NCI-H748 treated with DMSO at 0.1 percent for 48 hours (cell line): ENCODE measurements at places on chromosomes 12 and 14.

GRCh38 chr14:70052990-70053389 is 135.8 kb downstream of the SLC8A3 start:
- no peak for DNase-seq

DNA sequence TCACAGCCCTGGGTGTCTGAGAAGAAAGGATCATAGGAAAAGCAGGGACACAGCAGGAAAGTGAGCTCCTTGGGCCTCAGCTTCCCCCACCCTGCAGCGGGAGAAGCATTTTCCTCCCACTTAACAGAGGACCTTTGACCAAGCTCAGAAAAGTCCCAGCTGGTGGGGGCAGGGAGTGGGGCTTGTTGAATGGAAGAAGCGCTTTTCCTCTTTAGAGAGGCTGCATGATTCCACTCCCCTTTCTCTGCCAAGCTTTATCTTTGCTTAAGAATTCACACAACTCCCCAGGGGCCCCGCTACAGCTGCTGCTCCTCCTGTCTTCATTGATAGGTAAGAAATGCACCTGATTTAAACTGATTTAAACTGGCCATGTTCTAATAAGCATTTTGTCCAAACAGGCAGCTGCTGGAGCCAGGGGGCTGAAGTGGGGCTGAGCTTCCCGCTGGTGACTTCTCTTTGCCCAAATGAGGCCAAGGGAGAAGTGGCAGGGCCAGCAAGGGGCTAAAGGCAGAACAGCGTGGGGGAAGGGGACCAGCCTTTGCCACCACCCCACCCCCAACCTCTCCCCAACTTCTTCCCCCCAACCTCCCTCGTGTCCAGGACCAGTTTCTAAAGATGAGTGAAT is 1.7 kb upstream of the PAPLN start:
- no peak for DNase-seq

GRCh38 chr14:55332654-55333570 is 61.7 kb downstream of the FBXO34 start:
- DNase-seq, result no peak

DNA sequence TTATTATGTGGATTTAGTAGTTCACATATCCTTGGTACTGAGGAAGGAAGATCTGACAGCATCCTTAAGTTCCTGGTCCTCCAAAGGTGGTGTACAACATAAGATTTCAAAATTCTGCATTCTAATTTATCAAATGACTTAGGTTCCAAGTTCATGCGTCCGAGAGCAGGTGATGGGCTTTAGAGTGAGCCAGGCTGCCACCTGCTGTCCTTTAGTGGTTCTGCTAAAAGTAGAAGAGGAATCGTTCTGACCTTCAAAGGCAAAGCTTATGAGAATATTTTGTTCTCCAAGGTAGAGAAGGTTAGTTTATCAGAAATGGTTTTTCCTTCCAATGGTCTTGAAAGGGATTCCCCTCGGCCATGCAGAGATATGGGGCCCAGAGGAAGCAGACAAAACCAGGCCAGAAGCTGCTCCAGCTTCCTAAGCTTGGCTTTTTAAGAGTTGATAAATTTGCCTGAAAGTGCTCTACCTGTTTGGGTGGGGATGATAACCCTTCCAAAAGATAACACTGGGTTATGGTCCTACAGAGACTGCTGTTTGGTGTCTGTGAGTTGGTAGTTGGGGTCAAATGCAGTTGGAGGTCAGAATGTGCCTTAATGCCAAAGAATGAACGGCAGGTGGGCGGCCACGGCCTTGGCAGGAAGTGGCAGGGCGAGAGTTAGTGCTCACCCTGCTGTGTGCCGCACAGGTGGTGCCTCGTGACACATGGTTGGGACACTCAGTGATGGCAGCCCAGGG is 29.1 kb upstream of the LRTM2 start:
- DNase-seq, result peak; percentile 22

DNA sequence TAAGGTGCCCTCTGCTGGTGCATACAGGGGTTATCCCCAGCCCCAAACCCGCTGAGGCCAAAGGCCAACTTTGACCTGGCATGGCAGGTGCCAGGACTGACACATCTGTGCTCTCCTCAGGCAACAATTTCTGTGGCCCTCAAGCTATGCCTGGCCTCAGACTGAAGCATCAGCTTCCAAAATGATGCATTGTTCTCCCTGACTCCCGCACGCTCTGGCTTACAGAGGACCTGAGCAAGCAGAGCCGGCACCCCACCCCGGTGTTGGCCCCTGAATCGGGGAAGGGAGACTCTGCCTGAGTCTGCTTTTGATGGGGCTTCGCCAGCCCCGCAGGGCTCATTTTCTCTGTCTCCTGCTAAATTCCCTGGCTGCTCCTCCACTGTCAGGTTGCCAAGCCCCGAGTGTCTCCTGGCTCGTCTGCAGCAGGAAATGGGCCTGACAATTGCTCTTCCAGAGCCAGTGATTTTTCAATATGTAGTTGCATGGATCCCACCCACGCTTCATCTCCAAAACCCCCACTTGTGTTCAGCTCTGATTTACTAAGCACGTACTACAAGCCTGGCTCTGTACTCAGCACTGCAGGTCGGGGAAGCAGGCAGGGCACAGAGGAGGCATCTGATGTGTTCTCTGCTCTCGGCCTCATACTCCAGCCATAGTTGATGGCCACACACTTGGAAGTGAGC is 126.1 kb downstream of the SLC38A6 start:
- DNase-seq, result no peak

- DNase-seq, result no peak
Observed at GRCh38 chr14:28709571-28710305, 56.8 kb upstream of the FOXG1 start.

DNA sequence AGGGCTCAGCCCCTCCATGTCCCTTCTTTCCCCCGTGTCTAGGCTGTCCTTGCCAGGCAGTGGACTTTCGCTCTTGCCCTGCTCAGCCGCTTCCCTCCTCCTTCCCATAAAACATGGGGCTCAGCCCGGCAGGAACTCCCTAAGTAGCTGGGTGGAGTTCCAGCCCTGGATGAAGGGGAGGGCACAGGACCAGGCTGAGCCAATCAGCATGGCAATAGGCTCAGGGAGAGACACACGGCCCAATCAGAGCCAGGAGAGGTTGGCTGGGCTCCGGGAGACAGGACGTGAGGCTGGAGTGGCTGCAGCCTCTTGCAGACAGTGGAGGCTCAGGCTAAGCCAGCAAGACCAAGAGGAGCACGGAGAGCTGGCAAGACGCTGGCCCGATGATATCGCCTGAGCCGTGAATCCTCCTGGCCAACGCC is 54.3 kb downstream of the GALNT9 start:
- DNase-seq, result peak; percentile 29

- DNase-seq, result no peak
Observed at GRCh38 chr12:50099302-50100008, 4.4 kb upstream of the GPD1 start.

DNA sequence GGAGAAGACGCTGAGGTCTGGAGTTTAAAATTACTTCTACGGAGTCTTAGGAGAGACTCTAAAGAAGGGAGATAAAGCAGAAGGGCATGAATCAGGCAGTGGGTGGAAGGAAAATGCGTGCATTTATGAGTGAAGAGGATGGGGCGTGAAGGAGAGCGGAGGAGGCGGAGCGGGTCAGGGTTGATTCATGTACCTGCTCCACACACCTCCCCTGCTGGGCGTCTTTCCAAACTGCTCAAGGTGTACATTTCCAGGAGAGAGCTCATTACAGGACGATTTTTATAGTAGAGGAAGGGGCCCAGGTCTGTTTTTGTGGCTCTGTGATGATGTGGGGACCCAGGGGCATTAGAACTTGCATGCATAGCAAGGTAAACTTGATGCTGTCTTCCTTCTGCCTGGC is 65.0 kb upstream of the ASPG start:
- DNase-seq, result no peak

DNA sequence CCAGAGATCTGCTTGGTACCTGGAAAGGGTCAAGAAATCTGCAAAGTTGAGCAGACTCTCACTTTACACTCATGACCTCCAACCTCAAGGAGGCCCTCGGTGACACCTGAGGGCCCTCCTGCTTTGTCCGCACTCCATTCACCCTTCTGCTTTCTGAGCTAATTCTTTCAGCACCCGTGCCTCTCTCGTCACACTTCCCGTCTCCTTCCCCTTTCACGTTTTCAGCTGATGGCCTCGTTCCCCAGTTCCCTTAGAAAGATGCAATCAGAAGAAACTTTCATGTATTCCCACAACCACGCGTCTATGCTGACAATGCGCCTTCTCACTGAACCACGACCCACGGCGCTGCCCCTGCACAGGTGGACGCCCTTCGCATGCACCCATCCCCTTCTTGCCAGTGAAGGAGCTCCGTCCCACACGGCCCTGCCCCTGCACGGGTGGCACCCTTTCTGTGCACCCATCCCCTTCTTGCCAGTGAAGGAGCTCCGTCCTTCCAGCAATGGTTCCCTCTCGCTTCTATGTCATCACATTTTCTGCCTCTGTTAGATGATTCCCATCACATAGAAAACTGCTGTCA is 340.1 kb upstream of the FKBP4 start:
- no peak for DNase-seq

- DNase-seq, result no peak
Observed at GRCh38 chr14:34981743-34982420, 910 bp upstream of the SRP54 start.

GRCh38 chr12:66653796-66654195 is 25.1 kb downstream of the GRIP1 start:
- no peak for DNase-seq

- no peak for DNase-seq
Observed at GRCh38 chr12:82300611-82301010, 57.6 kb downstream of the CCDC59 start.
